SJCRH30 (cell line): ENCODE measurements at places on chromosomes 7 and 10.

GRCh38 chr10:54710918-54711317 is 90.1 kb downstream of the PCDH15 start:
- no peak for DNase-seq

GRCh38 chr7:2004841-2005725 is 227.7 kb downstream of the MAD1L1 start:
- no peak for DNase-seq

DNA sequence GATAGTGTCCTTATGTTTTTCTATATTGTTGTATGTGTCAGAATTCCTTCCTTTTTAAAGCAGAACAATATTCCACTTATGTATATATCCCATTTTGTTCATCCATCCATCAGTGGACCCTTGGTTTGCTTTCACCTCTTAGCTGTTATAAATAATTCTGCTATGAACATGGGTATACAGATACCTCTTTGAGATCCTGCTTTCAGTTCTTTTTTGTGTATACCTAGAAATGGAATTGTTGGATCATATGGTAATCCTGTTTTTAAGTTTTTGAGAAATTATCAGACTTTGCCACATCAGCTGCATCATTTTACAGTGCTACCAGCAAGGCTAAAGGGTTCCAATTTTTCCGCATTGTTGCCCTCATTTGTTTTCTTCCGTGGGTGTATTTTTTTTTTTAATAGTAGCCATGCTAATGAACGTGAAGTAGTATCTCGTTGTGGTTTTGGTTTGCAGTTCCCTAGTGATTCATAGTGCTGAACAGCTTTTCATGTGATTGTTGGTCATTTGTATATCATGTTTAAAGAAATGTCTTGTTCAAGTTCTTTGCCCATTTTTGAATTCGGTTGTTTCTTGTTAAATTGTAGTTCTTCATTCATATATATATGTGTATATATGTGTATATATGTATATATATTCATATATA is 87.8 kb downstream of the LCOR start:
- DNase-seq = no peak

DNA sequence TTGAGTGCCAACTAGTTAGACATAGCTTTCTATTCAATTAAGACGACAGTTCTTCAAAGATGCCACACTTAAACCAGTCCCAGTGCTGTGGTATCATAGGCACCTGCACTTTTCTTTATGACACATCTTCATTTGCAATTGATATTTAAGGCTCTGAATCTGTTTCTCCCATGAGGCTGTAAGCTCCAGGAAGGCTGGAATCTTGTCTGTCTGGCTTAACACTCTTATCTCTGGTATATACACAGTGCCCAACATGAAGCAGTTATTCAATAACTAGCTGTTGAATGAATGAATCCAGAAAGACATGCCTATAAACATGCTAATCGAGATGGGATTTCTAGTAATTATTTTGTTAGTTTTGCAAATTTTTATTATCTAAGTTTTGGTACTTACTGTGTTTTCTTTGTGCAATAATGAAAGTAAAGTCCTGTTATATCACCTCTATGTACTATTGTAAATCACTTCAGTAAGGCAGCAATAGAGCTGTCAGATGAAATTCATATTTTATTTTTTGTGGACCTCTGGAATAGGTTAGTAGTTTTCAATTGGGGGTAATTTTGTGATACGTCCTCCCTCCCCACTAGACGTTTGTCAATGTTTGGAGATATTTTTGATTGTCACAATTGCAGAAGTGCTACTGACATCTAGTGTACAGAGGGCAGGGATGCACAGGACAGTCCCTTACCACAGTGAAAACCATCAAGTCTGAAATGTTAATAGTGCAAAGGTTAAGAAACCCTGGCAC is 51.3 kb upstream of the STEAP4 start:
- DNase-seq = no peak

DNA sequence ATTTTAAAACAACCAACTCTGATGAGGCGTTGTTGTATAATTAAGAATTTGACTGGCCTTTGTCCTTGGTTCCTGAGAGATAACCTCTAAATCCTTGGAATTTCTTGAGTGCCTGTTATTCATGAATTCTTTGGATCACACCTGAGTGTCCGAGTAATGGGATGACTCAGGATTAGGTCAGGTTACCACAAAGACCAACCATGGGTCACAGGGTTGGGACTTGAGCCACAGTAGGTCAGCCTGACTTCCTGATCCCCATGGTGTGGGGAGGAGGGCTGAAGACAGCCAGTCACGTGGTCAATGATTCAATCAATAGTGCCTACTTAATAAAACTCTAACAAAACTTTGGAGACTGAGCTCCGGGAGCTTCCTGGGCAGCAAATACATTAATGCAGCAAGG is 192.5 kb downstream of the GFRA1 start:
- DNase-seq = no peak

DNA sequence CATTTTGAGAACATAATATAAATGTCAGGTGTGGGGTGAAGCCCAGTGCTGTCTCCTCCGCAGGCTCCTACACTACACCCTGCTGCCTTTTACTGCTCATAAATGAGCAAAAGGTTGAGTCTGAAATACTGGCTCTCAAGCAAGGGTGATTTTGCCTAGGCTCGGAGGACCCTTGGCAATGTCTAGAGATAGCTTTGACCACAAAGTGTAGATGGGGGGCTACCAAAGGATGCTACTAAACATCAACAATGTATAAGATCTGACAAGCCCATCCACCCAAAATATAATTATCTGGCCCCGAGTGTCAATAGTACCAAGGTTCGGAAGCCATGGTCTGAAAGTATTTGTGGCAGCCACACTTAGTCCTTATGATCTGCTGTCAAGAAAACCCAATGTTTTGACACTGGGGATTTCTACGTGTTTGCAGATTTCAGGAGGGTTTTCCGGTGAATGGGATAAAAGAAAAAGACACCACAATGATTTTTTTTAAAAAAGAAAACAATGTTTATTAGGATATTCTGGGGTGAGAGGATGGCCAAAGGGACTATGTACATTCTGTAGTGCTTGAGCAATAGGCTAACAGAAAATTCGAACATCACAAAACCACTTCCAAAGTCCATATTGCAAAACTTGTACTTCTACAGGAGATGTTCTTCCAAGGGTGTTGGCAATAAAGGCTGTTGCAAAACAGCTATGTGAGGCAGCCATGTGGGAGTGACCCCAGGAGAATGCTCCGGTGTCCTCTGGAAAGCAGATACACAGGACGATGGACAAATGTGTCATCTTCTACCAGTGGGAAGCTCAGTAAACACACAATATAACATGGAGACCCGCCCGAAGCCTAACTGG is 216.3 kb downstream of the GFRA1 start:
- no peak for DNase-seq

- DNase-seq = peak; percentile 62
Measured at GRCh38 chr10:102118867-102119266, 1.3 kb downstream of the LDB1 start.

DNA sequence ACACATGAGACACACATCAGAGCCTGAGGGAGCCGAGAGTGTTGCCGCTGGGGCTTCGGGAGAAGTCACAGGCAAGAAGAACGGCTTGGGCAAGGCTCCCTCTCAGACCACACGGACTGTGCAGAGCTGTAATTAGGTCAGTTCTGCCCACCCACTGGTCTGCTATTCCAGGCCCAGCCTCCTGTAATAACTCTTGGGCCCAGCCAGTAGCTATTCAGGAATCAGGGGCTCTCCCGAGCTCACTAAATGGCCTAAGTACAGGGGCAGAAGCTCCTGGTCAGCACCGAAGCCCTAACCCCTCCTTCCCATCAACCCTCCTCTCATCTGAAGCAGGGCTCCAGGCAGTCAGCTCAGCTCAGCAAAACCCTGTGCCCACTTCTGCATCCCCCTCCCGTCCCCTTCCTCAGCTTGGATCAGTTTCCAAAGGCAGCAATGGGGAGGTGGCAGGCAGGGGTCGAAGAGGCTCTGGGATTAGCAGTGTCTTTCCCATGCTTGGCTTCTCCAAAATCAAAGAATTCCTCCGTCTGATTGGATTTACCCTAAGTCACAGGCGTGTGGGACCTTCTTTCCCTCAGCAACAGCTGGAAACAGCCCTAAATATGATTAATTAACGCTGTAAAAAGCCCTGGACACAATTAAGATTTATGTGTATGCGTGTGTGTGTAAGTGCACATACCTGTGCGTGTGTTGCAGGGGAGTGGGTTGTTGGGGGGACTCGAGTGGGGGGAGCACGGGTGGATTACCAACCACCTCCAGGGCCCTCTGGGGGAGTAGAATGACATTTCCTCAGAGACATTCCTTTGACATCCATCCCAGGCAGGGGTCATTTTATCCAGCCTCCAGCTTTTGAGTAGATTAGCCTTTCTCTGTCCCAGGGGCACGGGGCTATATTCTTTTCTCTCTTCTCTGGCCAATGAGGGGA is 48.4 kb upstream of the BTRC start:
- peak; percentile 92 for DNase-seq

- no peak for DNase-seq
Measured at GRCh38 chr10:132204078-132204780, 17.5 kb downstream of the DPYSL4 start.

DNA sequence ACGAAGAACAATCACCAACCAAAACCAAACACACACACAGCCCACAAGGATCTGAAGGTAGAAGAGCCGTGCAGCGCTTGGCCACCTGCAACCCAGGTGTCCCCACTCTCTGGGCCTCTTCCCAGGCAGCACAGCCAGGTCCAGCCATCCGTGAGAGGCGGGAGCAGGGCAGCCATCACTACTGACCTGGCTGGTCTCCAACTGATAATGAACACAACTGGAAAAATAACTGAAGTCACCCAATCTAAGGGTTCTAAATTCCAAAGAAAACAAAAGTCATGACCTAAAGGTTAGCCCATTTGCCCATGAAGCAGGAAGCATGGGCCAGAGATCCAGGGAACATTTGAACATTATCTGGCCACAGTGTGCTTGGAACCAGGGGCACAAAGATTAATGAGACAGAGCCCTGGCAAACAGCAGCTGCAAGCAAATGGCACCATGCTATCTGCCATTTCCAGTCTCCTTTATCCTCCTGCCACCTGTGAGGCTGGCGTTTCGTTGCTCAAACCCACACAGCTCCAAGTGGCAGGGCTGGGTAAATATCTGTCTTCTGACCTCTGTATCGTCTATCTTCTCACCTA is 207.9 kb downstream of the TNS3 start:
- peak; percentile 30 for DNase-seq

GRCh38 chr10:60967854-60968484 is 24.0 kb upstream of the RHOBTB1 start:
- no peak for DNase-seq

GRCh38 chr7:50565977-50566376 is 772 bp upstream of the DDC start:
- no peak for DNase-seq

DNA sequence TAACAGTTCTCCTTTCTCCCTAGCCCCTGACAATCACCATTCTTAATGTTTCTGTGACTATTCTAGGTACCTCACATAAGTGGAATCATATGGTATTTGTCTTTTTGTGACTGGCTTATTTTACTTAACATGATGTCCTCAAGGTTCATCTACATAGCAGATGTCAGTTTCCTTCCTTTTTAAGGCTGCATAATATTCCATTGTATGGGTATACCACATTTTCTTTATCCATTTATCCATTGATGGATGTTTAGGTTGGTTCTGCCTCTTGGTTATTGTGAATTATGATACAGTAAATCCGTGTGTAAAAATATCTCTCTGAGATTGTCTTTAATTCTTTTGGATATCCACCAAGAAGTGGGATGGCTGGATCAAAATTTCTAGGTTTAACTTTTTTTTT is 13.2 kb downstream of the BBS9 start:
- DNase-seq = no peak

GRCh38 chr7:85095366-85095765 is 91.5 kb downstream of the SEMA3D start:
- peak; percentile 29 for DNase-seq

GRCh38 chr10:30231709-30232108 is 117.4 kb downstream of the MTPAP start:
- DNase-seq = no peak

DNA sequence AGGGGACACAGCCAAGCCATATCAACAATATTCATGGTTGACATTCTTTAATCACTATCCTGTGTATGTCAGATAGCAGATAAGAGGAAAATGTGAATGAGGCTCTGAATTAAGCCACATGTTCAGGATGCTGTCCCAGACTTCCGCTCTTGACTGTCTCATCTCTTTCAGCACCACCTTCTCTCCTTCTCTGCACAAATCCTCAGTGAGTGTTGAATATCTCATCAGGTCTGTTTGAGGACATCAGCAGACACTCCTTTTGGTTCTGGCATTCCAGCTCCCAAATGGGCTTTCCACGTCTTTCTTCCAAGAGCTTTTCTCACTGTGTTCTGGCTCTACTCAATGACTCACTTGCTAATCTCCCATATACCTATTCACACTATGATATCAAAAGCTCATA is 321.7 kb downstream of the GALNT17 start:
- no peak for DNase-seq

DNA sequence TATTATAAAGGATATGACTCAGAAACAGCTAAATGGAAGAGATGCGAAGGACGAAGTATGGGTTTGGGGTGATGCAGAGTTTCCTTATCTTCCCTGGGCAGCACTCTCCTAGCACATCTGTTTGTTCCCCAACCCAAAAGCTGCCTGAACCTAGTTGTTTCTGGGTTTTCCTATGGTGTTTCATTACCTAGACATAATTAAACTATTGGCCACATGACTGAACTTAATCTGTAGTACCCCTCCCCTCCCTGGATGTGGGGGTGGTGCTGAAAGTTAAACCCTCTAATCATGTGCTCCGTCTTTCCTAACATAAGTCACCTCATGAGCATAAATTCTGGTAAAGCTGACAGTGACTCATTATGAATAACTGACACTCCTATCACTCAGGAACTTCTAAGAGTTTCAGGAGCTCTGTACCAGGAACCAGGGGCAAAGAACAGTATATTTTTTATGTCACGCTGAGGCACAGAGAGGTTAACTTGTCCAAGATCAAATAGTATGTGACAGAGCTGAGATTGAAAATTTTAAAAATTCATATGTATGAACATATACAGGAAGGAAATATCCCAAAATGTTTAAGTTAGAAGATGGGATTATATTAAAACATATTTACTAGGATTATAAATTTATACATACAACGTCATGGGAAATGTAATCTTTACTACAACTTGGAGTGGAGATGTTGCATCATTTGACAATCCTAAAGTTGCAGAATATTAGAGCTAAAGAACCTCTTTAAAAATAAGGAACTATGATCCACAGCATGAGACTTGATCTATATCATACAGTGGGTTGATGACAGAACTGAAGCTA is 4.8 kb downstream of the STRIP2 start:
- DNase-seq = no peak

- no peak for DNase-seq
Measured at GRCh38 chr7:75578081-75578480, 86.0 kb downstream of the SPDYE5 start.

DNA sequence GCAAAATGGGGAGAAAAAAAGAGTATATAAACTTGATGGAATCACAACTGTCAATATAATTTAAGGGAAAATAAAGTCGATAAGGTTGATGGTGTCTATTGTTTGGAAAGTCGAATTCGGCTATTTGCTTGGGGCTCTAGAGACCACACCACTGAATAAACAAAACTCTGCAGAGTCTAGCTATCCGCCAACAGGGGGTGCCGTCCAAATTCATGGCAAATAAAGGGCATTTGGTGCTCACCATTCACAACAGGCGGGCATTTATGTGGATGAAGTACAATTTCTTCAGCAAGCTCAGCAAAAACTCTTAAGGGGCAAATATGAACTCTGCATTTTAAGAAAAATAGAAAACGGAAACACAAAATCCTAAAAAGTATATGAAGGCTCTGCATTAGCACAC is 23.3 kb downstream of the CD36 start:
- DNase-seq = no peak
